Liver (tissue), 10 donors: ENCODE measurements at places on chromosomes 6 and 20. TPM values are rescaled to one million over a fixed set of nuclear protein-coding genes. Genes with fewer than 3 reads are reported as not detected.

Gene TNFRSF6B
- not detected for total RNA-seq

Gene HLA-DRB1
- 46.1 TPM for total RNA-seq

Gene MTO1
- total RNA-seq = 64.4 TPM

Gene GSTA5
- not detected for total RNA-seq

Gene RRBP1
- total RNA-seq = 81.8 TPM

Gene NFKBIL1
- 8.0 TPM for total RNA-seq

Gene RGL2
- total RNA-seq = 16.7 TPM

Gene GMPR
- 2.8 TPM for total RNA-seq

Gene SLC22A2
- total RNA-seq = not detected

Gene HRH3
- total RNA-seq = not detected

GRCh38 chr6:106160189-106160588, 74.1 kb downstream of the PRDM1 start:
- DNase-seq = no peak

GRCh38 chr20:58791286-58791685, 59.4 kb downstream of the GNAS-AS1 start:
- DNase-seq = no peak

DNA sequence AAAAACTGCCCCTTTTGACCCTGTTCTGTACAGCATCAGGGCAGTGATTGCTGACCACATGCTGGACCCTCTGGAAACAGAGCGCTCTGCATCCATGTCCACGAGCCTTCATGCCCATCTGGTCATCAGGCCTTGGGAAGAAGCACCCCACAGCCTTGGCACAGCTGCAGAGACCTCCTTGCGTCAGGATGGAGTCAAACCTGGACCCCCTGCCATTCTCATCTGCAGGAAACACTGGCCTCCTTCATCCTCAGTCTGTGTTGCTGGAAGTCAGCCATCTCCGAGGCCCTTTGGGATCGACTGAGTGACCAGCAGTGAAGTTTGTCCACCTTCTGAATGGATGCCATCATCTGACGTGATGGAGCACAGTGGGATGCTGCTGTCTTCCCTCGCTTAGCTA, 2138.3 kb upstream of the DEFB115 start:
- DNase-seq = no peak

GRCh38 chr6:14747881-14748520, 497.9 kb upstream of the JARID2 start:
- DNase-seq = no peak

DNA sequence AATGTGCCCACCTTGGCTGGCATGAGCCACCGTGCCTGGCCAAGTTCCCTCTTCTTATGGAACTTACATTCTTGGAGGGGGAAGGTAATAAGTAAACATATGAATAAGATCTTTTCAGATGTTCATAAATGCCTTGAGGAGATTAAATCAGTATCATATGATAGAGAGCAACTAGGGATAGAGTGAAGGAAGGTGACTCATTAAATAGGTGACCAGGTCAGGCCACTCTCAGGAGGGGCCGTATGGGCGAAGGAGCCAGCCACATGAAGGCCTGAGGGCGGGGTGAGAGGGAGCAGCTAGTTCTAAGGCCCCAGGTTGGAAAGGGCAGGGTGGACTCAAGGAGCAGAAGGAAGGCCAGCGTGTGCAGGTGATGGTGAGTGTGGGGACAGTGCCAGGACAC, 91.1 kb downstream of the UST start:
- DNase-seq = no peak

- DNase-seq = no peak
Observed at GRCh38 chr20:14709439-14709838, 372.0 kb upstream of the FLRT3 start.

DNA sequence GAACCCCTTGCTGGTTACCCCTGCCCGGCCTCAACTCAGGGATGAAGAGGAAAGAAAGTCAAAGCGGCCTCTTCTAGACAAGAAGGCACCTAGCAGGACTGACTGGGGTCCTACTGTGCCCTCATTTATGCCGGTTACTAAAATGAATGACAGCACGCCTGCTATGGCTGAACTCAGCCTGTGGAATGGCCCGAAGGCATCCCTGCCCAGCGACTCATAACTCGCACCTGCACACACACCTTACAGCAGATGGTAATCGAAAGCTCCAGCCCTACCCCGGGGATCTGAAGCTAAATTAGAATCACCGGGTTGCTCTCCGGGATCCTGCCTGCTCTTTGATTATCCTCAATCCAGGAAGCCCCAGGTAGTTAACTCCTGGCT, 747 bp upstream of the TXNDC5 start:
- DNase-seq = peak; percentile 27

DNA sequence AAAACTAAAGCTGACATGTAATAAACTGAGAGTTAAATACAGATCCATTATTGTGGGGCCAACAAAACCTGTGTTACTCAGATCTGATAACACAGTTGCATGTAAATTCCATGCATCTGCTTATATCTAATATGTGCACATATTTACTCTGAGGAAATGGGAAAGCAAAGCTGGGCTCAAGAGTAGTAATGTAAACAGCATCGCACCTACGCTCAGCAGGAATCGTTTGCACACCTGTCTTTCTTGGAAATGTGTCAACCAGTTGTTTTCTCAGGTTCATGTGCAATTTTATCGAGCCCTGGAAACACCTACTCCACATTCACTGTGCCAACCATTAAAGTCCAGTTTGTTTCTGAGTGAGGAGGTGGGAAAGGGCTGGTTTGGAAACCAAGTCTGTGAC, 80.3 kb upstream of the CNKSR3 start:
- no peak for DNase-seq

- DNase-seq = no peak
Observed at GRCh38 chr6:151690768-151691562, 116.5 kb upstream of the ESR1 start.

DNA sequence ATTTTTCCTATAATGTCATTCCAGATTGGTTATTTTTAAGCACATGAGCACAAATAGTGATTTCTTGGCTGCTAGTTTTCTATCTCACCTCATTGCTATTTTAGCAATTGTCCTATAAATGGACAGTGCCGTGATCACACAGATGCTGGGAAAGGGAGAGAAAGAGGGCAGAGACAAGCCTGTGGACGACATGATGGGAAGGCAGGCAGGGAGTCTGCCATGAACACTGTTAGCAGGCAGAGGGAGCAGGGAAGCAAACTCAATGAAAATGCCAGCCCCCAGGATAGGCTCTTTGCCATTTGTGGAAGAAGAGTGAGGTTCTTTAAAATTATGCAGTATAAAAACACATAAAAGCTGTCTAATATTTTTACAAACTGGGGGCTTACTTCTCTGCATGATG, 96.8 kb downstream of the ADTRP start:
- DNase-seq = no peak

- DNase-seq = no peak
Observed at GRCh38 chr20:47778398-47779354, 6.6 kb downstream of the SULF2 start.

DNA sequence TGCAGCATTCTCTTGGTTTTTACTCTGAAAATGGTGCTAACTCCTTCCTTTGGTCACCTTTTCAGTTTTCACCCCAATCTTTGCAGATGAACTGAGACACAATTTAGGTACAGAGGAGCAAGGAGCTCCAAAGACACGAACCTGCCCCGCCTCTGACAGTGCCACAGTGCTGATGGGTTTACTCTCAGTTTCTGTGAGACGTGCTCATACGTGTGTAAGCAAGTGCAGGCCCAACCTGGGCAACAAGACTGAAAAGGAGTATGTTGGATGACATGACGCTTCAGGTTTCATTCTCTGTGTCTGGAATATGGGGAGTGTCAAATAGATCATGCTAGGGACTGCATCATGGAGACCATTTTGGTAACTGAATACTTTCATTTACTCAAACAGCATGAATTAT, 334.3 kb upstream of the QKI start:
- no peak for DNase-seq

DNA sequence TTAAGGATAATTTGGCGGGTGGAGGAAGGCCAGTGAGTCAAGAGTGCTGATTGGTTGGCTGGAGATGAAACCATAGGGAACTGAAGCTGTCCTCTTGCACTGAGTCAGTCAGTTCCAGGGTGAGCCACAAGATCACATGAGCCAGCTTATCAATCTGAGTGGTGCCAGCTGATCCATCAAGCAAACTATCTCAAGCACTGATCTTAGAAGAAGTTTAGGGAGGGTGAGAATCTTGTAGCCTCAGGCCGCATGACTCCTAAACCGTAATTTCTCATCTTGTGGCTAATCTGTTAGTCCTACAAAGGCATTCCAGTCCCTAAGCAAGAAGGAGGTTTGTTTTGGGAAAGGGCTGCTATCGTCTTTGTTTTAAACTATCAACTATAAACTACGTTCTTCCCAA, 954.3 kb downstream of the KIF16B start:
- no peak for DNase-seq

DNA sequence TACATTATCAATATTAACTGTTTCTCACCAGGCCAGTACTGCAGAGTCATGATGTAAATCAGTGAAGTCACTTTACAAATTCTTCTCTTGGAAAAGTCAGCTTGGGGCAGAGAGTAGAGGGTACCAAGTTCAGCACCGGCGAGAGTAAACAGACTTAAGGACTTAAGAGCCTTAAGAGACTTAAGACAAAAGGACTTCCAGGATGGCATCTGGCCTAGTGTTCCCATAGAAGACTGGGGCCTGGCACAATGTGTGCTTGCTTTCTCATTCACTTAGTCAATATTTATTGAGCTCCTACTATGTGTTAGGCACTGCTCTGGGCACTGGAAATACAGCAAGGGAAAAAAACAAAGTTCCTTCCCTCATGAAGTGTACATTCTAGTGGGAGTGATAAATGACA, 1.4 kb upstream of the SNPH start:
- no peak for DNase-seq

DNA sequence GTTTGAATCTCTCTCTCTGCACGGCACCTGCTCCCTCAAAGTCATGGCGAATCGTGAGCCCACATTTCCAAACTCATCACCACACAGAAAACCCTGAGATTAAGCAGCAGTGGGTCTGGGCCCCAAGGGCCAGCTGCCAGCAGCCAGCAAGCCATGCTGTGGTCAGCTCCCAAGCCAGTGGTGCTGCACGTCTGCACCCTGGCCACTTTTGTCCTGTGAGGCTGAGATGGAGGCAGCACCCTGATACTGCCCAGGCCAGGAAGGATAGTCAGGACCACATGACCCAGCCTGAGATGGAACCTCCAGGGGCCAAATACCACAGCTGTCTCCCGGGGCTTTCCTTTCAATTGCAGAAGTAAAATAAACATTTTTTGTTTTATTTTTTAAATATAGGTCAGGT, 93.9 kb downstream of the PRND start:
- no peak for DNase-seq

DNA sequence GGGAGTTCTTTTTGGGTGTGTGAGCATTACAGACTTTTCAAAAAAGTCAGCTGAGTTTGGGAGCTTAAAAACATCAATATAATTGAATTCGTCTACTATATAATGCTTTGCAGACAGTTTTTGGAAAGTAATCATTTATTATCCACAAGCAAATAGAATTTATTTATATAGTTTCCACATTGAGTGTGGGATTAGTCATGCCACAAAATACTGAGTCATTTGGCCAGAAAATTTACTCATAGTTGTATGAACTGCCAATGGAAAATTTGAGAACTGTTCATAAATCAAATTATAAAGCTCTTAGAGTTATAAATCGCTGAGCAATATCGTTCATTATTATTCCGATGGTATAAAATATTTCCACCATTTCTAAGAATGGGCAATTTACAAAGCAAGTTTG, 5.0 kb downstream of the BEND6 start:
- DNase-seq = no peak

GRCh38 chr20:10369723-10370090, 64.3 kb downstream of the MKKS start:
- no peak for DNase-seq

DNA sequence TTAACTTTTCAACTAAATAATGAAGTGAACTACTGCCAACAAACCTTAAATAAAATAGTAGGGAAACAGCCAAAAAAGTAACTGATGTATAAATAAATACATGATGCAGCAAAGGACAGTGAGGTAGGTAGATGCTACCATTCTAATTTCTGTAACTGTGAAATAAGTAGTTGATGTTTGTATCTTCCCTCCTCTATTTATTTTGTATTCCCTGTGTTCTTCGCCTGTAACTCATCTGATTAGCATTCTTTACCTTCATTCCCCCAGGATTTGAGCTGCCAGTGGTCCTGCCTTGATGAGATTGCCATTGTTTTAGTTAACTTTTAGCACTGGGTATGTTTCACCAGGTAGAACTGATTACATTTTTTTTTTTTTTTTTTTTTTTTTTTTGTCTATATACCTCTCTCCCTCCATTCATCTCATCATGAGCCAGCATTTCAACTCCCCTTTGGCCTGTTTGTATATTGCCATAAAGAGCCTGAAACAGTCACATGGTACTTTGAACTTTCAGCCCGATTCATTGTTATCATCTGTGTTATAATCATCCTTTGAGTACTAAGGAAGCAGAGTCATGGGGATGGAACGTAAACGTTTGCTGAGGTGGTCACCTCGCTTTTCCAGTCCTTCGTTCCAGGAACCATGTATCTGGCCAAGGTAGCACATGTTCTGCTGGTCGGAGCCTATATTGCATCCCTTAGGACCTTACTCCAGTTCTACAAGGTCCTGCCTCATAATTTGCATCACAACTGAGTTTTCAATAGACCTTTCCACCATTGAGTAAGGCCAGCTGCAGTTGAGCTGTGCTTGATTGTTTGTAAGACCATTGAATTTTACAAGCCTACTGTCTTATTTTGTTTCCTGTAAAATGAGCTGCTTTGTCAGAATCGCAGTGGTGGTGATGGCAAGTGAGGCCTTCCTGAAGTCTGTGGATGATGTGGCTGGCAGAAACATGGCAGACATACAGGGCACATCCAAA, 107.6 kb downstream of the JAG1 start:
- no peak for DNase-seq

GRCh38 chr6:35601331-35602132, 87.2 kb downstream of the FKBP5 start:
- no peak for DNase-seq

GRCh38 chr6:133392015-133392414, 150.9 kb downstream of the EYA4 start:
- no peak for DNase-seq

DNA sequence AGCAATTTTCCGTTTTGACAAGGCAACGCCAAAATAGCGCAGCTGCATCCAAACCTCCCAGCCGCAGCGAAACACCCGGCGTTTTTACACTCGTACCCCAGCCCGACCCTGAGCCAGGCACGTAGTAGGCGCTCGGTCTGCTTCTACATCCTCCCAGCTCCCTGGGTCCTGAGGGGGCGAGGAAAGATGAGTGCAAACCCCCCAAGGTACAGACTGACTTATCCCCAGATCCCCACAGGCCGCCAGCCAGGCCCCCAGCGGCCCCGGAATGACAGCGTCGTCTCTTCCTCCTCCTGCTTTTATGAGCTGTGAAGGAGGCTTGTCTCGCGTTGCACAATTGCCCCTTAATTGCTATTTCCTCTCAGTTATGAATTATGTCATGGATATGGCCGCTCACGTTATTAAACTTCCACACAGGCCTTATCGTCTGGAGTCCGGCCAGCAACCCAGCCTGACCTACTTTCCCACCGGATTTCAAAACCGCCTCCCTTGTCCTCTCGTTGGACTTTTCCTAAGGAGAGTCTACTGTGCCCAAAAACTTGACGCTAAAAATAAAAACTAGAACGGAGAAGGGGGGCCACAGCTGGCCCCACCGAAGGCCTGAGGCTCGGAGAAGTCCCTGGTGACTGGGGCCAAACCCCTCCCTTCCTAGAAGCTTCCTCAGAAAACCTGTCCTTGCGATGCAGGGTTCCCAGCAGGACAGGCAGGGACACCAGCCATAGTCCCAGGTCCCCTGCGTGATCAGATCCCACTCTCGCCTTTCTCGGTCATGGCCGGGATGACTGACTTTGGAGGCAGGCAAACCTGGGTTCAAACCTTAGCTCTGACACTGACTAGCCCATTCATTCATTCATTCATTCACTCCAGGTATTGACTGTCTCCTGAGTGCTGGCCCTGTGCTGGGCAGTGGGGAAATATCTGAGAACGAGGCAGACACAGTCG, 130.9 kb upstream of the PTPN1 start:
- peak; percentile 58 for DNase-seq
